Stimulated activated CD4-positive, alpha-beta T cell treated with anti-CD3 and anti-CD28 coated beads, Interleukin-2, amount 100 ng/mL, for 48 hours (primary cell): ENCODE measurements at places on chromosomes 12 and 14.

DNA sequence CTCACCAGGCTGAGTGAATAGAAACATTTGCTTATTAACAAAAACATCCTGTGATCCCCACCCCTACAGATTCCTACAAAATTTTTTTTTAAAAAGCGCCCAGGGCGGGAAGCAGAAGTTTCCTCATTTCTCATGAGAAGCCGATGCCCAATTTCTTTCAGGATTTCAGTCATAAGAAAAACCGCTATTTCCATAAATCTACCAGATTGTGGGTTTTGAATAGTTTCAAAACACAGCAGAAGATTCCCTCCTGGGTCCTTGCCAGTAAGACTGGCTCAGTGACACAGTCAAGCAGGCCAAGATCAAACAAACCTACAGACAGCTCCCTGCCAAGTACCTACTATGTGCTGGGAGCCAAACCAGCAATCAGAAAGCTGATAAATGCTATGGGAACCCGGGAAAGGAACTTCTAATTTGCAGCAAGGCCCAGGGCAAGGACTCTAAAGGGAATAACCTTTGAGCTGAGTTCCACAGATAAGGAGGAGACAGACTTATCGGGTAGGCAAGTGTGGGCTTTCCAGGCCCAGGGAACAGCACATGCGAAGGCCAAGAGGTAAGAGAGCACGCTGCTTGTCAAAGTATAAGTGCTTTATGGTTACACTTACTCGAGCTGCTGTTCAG is 68.7 kb downstream of the CCDC88C start:
- no peak for DNase-seq

DNA sequence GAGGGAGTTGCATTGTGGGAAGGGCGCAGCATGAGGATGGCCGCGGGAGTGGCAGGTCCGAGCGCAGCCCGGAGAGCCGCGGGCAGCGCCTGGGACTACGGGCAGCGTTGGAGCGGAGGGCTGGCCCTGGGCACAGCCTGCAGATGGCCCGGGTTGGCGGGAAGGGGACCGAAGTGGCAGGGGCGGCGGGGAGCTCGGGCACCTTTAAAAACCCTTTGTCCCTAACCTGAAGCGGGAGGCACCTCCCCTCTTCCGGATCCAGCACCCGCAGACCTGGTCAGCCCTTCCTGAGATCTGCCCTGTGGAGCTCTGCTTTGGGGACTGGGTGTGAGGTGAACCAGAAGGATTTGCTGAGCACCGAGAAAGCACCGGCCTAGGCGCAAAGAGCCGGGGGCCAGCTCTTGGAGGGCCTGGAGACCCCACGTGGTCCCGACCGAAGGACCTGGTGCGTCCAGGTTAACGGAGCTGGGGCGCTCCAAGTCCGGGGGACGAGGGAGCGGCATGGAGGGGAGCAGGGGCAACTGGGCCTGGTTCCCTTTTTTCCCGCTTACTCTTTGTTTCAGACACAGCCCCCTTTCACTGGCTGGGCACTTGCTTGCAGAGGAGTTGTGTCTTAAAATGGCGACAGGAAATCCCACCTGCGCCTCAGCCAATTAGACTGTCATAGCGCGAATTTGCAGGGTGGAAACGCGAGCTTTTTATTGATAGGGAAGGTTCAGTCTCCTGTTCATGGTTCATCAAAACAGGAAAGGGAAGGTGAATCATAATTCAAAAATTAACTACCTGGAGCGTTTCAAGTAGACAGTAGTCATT is 792 bp upstream of the SLC38A1 start:
- peak; percentile 61 for DNase-seq

- DNase-seq: no peak
Observed at GRCh38 chr14:77190977-77191376, 9.4 kb downstream of the TMEM63C start.

DNA sequence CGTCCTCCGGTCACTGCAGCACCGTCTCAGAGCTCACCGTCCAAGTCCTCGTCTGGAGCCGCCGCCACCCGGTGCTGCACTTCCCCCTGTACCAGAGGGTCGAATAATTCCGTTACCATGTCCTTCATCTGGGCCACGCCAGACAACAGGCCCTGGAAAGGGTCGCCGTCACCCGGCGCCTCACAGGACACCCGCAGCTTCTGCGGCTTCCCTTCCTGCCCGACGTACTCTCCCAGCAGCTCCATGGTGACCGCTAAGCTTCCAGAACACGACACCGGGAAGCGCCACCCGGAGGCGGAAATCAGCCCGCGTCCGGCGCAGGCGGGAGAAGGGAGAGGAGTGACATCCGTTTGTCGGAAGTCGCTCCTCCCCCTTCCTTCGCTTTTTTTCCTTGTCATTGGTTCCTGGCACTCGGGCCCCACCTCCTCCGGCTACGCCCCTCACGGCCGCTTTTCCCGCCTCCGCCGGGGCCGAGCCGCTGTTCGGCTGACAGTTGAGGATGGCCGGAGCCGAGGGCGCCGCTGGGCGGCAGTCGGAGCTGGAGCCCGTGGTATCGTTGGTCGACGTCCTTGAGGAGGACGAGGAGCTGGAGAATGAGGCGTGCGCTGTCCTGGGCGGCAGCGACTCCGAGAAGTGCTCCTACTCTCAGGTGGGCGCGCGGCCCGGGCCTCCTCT is at the start of the genes GON7 and UBR7:
GON7 (minus strand) TSS at position 273 of the 675 bp plus-strand sequence; CDS start at position 245, 28 bp downstream.
UBR7 (plus strand) TSS at position 464 of the 675 bp plus-strand sequence; CDS start at position 500, 36 bp downstream.
- peak; percentile 88 for DNase-seq

DNA sequence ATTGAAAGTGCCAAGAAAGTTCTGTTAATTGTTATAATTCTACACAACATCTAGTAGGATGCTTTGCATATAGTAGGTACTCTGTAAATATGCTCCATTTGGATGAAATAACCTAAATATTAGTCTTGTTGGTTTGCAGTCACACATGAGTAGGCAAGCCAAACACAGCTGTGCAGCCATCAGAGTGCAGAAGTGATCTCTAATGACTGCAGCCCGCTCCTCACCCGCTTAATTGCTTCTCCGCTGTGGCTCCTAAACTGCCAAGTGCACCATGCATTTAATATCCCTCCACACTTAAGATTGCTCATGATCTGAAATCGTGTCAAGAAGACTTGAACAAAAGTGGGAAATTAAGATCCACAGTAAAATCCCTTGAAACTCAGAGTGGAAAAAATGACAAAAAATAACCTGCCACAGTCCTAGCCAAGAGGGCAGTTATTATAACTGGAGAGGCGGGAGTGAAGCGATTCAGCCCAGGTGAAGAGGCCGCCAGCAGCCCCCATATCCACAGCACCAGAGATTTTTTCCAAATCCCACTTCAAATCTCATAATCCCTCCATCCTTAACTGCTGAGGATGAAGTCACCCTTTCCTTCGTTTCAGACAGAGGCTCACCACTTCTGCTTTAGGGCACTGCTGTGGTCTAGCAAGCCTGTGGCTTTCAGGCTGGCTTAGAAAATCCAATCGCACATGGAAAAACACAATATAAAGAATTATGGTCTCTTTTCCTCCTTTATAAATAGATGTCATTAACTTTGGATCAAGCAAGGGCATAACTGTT is 69.5 kb downstream of the TMEM30B start:
- DNase-seq: no peak

DNA sequence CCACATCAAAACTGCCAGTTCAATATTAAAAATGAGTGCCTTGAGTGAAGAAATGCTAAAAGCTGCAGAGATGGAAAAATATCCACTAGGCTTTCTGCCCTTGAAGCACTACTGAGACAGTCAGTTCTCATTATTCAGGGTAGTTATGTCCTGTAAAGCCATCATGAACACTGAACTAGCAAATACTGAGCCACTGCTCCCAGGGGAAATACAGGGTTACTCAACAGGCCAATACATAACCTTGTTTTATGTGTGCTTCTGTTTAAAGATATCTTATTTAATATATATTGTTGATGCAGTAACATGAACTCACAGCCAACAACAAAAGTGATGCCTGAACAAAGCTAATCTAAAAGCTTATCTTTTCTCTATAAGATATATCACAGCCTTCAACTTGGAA is 3.3 kb downstream of the RAD52 start:
- no peak for DNase-seq

GRCh38 chr14:91256661-91257060 is 12.2 kb upstream of the GPR68 start:
- no peak for DNase-seq

- DNase-seq: no peak
Observed at GRCh38 chr14:91159182-91159581, 45.3 kb downstream of the DGLUCY start.

GRCh38 chr14:99627510-99628381 is 17.2 kb upstream of the HHIPL1 start:
- no peak for DNase-seq

DNA sequence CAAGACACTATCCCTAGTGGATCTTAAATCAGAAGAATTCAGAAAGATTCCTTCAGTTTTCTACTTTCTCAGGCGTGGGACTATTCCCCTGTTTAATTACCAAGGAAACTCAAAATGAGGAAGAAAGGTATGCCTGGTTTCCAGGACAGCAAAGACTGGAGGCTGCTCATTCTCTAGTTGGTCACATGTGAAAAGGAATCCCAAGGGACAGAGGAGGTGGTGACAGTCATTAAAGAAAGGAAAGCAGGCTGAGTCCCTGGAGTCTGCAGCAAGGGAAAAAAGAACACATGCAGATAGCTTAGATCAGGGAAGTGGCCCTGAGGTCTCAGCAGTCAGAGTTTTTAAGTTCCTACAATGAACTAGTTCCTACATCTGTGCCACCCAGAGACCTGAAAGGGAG is 165.4 kb upstream of the CCDC198 start:
- no peak for DNase-seq

DNA sequence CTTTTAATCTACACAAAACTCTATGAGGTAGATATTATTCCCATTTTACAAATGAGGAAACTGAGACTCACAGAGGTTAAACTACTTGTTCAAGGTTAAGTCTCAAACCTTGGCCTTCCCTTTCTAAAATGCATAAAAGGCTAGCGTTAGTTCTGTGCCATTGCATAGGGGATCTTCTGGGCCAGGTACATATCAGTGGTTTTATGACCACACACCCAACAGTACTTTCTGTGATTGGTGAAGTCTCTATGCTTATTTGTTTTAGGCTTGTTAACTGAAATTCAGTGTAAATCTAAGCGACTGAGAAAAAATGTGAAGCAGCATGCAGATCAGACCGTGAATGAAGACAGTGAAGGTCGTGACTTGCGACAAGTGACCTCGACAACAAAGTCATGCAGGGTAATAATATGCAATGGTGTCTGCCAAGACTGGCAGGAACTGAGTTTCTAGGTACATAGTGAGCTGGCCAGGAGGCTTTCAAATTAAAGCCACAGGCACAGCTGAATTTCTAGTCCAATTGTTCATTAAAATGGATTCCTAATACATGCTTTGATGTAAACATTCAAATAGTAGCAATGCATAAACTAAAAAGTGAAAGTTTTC is 38.8 kb upstream of the GAS2L3 start:
- no peak for DNase-seq

- no peak for DNase-seq
Observed at GRCh38 chr12:124732275-124733075, 131.2 kb downstream of the SCARB1 start.

- DNase-seq: no peak
Observed at GRCh38 chr12:262817-263216, at the start of gene SLC6A13. TSS of gene SLC6A13 (minus strand) at chr12:262836. CDS start at chr12:260052, 2,784 bp downstream.

- peak; percentile 90 for DNase-seq
Observed at GRCh38 chr14:70809225-70810219, at the start of gene MAP3K9. TSS of gene MAP3K9 (minus strand) at chr14:70809513. CDS start at chr14:70809171, 342 bp downstream.

DNA sequence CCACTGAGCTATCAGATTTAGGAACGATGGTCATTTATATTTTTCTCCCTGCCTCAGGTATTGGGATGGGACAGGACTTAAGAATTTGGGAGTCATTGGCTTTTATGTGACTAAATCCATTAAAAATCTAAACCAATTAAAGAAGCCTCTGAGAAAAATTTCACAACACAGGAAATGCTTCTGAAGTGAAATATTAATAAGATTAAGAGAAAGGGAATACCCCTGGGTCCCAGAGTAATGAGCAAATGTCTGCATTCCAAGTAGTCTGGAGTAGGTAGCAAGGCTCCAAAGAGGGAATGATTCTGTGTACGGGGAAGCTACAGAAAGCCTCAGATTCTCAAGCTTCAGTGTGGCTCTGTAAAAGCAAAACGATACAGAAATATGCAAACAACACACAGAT is 707 bp upstream of the MED6 start:
- DNase-seq: no peak

- DNase-seq: no peak
Observed at GRCh38 chr12:27771481-27772327, 8.3 kb upstream of the KLHL42 start.

- DNase-seq: no peak
Observed at GRCh38 chr12:76398106-76398505, 49.9 kb upstream of the BBS10 start.

GRCh38 chr12:26317942-26318575 is 122.7 kb downstream of the SSPN start:
- DNase-seq: no peak

- peak; percentile 34 for DNase-seq
Observed at GRCh38 chr14:101235335-101236103, 325.8 kb upstream of the DIO3 start.

DNA sequence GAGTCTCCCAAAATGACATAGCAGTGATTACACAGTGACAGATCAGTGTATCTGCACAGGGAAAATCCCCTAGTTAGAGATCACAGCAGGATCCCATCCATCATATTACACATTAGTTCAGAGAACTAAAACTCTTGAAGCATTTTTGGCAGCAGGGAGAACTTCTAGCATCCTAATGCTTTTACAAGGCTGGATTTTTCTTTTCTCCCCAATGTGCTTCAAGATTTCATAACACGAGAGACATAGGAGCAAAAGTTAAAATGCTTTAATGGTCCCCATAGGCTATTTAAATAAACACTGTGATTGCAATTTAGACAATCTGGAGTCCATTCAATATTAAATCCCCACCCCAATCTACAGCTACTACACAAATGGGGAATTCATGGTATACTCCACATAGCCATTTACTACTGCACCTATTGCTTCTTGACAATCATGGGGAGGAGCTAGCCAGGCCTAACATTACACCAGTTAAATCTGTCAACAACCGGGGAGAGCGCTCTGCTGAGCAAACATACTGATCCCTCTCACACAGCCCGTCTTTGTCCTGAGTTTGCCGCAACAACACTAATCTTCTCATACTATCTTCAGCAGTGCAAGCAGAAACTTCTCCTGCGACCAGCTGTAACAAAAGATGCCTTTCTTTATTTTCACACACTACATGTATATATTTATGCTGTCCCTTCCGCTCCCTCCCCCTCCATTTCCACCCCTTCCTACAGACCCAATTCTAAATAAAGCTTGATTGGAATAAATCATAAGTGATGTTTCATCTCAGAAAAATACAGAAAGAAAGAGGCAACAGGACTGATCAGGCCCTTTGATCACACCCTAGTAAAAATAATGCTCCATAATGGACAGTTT is 120.3 kb upstream of the SOX5 start:
- DNase-seq: no peak

DNA sequence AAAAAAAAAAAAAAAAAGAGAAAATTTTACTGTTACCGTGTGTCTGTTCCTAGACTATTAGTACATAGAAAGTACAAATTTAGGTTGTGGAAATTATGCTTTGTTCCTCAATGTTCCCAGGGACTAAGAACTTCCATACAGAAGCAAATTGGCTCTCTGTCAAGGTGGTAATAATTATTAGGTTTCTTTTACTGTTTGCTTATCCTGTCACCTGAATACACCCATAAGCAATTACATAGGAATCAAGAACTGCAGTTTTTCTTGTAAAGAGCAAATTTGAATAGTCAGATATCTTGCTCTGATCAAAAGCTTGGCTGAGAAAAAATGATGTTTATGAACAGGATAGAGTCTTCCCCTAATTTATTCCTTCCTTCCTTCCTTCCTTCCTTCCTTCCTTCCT is 191.2 kb downstream of the AEBP2 start:
- DNase-seq: no peak
